ENCODE measurements at places on chromosomes 13 and 19. TPM values are rescaled to one million over a fixed set of nuclear protein-coding genes. Genes with fewer than 3 reads are reported as not detected.

The MEIS3 gene
- 52.3 TPM for total RNA-seq

The SIGLEC11 gene
- 1.2 TPM for total RNA-seq

The TUBB4A gene
- not detected for total RNA-seq

The ABCA7 gene
- 0.59 TPM for total RNA-seq

The LILRB4 gene
- total RNA-seq, result not detected

The DOCK6 gene
- total RNA-seq, result 89.4 TPM

Data from uterus (tissue), 4 donors.